GM04504 (cell line): ENCODE measurements at places on chromosomes 3 and 15.

DNA sequence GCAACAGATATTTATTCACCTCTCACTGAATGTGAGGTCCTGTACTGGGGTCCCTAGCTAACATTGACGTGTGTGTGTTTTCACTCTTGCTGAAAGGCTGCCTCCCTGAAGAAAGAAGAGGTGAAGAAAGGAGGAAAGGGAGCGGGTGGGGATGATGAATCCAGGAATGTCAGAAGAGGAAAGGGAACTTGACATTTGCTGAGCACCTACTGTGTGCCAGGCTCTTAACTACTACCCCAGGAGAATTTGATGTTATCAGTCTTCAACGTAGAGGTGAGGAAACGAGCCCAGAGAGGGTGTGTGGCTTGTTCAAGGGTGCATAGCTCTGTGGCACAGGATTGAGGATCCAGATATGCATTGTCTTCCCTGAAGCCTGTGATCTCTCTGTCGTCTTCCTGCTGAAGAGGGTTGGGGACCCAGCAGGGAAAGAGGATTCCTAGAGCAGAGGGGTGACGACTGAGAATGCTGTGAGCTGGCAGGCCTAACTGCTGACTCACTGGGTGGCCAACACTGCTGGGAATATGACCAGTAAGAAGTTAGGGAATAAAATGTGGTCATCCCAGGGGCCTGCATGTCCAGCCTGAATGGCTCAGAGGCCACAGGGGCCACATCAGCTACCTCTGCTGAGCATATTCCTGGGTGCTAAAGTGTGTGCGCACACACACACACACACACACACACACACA lies 6.6 kb upstream of the ATP2B2 start:
- DNase-seq = peak; percentile 8

- no peak for DNase-seq
These were observed 66.1 kb downstream of the ATP10A start for GRCh38 chr15:25797035-25797434.

DNA sequence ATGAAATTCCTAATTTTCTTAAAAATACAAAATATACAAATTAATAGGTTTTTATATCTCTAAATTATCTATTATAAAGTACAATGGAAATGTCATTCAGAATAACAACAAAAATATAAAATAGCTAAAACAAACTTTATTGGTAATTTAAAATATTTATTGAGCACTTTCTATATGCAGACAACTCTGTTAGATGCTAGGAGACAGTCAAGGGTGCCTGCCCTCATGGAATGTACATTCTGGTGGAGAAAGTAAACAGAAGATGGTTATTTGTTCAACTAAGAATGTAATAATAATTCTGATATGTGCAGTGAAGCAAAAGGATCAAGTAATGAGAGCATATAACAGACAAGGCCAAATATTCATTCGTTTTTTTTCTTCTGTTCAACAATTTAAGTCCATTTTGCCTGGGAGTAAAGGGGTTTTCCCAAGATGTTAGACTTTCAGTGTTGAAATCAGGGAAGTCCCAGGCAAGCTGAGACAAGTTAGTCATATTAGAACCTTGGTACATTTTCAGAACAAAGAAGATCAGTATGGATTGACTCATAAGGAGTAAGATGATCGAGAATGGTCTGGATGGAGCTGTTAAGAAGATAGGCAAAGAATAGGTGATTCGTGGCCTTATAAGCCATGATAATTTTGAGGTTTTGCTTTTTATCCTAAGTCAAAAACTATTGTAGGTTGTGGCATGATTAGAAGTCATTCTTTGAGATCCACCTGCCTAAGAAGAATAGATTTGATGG lies 150.2 kb upstream of the MLF1 start:
- DNase-seq = peak; percentile 3

GRCh38 chr3:30225021-30225420 lies 381.4 kb upstream of the TGFBR2 start:
- no peak for DNase-seq

GRCh38 chr3:194348354-194348753 lies 2.8 kb downstream of the CPN2 start:
- no peak for DNase-seq

DNA sequence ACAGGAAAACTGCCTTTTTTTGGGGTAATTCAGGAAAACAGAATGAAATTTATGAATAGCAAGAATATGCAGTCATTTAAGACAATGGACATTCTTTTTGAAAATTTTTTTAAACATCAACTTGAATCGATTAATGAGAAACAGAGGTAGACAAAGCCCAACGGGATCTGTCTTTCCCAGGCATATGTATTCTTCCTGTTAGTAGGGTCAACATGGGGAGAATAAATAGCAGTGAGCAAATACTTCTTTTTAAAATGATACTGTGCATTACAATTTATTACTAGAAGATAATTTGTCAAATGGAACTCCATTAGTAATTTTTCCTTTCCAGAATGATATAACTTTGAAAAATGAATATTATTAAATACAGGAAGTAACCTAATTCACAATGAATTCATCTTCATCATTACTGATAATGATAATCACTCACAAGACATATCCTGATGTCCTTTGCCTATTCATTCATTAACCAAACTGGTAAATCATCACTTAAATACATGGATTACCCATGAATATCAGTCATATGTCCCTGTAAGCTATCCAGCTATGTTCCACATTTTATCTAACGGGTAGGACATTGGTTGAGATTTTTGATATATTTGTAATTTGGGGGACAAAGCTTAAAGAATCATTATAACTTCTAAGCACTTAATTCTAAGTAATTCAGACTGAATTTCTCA lies 209.2 kb upstream of the CDIN1 start:
- DNase-seq = no peak

GRCh38 chr3:194573680-194574437 lies 59.4 kb downstream of the TMEM44 start:
- DNase-seq = no peak

DNA sequence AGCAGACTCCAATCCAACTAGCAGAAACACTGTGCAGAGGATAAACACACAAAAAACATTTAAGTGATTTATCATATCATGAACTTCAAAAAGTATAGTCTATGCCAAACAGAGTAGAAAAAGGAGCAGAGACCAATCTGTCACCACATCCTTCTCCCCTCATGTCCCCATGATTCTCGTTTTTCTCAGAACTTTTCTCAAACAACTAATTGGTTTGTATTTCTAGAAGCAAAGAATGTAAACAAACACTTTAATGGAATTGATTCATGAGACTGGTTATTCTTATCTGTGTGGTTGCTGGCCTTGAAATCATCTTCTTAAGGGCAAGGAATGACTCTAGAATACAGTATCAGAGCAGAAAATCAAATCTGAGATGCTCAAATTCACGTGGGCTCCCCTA lies 294.2 kb upstream of the THBS1 start:
- DNase-seq = no peak
